ENCODE measurements at places on chromosomes 5 and 9.
A peak's percentile ranks its signal among the peaks of the same experiment; 100 is the strongest.

- DNase-seq = peak; percentile 13
Observed at GRCh38 chr5:411728-412127, 31.2 kb upstream of the EXOC3 start.

GRCh38 chr5:137446615-137447014 lies 52.5 kb downstream of the SPOCK1 start:
- peak; percentile 26 for DNase-seq

DNA sequence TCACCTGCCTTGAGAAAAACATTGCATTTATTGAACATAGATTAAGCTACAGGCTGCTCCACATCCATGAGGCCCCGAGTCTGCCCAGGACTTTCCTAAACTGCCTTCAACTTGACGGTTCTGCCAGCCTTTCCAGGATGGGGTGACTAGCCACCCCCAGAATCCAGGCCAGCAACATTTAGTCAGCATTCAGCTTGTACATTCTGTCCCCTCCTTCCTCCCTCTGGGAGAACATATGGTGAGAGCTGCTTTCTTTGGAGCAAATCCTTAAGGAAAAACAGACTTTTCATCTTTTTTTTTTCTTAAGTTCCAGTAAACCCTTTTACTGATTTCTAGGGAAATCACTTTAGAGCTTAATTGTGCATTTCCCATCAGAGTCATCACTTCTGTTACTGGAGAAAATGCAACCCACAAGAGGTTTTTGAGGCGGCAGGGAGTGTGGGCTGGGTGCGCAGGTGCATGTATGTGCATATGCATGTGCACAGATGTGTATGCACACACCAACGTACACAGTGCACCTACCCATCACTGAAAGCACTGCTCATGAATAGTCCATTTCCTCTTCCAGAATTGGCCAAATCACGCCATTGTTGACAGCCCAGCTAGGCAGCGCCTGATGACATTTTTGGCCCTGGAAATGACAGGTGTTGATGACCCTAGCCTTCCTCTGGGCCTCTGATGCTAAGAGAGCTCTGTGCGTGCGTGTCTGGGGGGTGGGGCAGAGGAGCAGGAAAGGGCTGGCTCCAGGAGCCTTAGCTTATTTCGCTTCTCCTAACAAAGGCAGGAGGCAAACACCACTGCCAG lies 145.6 kb downstream of the HSD17B3 start:
- DNase-seq = peak; percentile 24

GRCh38 chr9:90098408-90098807 lies 493.6 kb downstream of the GADD45G start:
- DNase-seq = peak; percentile 65

All from NCI-H69 (cell line).